ENCODE measurements at places on chromosomes 1 and 21. TPM values are rescaled to one million over a fixed set of nuclear protein-coding genes. Genes with fewer than 3 reads are reported as not detected.

EFHD2 gene
- total RNA-seq, result 92.0 TPM

NCMAP gene
- total RNA-seq, result not detected

DISC1 gene
- 2.8 TPM for total RNA-seq

C1orf116 gene
- not detected for total RNA-seq

LACTBL1 gene
- total RNA-seq, result not detected

FAM72A gene
- total RNA-seq, result 5.6 TPM

GBP6 gene
- total RNA-seq, result not detected

TIPRL gene
- 50.2 TPM for total RNA-seq

ZNF672 gene
- 16.4 TPM for total RNA-seq
